NCI-H774 (cell line): ENCODE measurements at places on chromosomes 16 and 17.

DNA sequence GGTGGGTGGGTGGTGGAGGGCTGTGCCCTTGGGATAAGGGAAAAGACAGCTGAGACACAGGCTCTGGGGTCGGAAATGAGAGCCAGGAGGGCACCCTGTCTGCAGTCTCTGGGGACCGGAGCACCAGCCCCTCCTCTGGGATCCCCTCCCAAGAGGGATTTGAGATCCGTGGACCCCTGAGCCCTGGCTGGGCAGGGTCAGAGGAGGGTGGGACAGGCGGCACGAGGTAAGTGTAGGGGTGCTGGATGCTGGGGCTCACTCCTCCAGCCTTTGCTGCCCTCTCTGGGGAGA, 425 bp downstream of the SGSH start:
- no peak for DNase-seq

DNA sequence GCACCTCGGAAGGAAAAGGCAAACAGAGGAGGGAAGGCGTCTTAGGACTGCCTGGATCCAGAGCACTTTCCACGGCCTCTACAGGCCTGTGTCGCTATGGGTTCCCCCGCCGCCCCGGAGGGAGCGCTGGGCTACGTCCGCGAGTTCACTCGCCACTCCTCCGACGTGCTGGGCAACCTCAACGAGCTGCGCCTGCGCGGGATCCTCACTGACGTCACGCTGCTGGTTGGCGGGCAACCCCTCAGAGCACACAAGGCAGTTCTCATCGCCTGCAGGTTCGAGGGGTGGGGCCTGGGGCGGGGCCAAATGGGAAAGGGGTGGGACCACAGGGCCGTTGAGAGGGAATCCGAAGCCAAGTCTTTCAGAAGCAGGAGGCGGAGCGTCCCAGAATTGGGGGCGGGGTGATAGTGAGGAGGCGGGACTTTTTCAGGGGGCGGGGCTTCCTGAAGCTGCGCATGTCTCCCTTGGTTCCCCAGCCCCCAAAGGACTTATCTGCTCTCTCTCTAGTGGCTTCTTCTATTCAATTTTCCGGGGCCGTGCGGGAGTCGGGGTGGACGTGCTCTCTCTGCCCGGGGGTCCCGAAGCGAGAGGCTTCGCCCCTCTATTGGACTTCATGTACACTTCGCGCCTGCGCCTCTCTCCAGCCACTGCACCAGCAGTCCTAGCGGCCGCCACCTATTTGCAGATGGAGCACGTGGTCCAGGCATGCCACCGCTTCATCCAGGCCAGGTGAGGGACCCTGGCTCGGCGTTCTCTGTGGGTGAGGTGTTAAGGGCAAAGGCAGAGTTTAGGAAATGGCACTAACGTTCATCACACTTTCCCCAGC, 939 bp downstream of the BCL6B start:
- peak; percentile 78 for DNase-seq

DNA sequence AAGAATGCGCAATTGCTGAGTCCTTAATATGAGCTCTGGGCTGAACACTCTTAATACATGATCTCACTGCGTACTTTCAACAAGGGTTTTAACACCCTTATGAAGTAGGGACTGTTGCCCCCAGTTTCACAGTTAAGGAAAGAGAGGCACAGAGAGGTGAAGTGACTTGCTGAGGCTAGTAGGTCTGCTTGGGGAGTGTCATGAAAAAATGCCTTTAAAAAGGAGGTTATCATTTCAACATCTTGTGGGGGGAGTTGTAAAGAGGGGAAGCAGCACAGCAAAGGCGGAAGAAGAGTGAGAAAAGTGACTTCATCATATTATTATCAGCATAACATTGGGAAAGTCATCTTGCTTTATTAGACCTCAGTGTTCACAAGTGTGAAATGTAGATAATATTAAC, 2.1 kb downstream of the CCL4L2 start:
- DNase-seq: no peak

DNA sequence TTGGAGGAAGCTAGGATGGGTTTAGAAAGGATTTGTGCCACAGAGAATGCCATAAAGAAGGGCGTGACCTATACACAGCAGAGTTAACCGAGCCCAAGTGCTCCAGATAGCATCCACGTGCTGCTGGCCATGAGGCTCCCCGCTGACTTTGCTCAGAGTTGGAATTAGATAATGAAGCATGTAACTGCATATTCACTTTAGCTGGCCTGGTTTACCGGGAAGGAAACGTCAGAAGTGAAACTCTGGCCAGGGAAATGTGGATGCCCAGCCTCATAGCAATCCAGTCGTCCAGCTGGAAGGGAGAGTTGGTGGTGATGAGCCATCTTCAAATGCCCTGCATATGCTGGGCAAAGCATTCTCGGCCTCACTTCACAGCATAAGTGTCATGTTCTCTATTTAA, 6.1 kb downstream of the KRT35 start:
- no peak for DNase-seq

DNA sequence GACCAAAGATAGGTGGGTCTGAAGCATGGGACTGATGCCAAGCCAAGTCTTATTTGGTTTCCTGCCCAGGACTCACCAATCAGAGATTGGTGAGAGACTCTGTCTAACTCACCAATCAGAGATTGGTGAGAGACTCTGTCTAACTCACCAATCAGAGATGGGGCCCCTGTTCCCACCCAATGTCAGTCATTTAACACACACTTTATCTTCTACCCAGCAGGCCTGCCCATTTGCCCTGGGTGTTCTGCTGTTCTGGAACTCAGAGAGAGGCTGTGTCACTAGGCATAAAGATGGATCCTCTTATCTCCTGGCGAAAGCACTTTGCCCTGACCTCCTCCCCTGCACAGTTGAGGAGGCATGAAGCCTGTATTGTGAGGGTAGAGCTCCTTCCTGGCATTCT, 5.4 kb upstream of the RHOT1 start:
- DNase-seq: no peak

DNA sequence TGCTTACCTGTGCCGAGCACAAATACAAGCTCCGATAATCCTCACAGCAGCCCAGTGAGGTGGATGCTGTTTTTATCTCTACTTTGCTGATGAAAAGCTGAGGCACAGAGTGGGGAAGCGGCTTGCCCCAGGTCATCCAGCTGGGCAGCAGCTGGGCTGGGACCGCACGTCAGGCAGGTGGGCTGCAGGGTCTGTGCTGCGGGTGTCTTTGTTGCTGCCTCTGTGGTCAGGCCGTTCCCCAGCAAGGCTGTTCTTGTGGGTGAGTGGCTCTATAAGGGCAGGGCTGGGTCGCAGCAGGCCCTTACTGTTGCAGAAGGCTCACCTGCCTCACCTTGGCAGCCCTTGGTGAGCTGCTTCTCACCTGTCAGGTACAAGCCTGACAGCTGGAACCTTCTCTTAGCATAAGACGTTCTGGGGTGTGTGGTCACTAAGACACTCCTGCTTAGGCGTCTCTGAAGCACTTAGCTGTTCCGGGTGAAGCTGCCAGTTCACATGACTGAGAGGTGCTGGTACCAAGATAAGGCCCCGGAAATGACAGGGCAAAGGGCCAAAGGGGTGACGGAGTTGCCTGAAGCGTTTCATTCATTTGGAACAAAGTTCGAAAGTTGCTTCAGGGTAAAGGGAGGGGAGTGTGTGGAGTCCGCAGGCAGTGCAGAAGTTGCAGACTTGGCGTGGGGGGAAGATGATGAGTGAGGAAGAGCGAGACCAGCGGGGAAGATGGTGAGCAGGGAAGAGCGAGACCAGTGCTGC, 17.4 kb downstream of the IRF8 start:
- DNase-seq: no peak

DNA sequence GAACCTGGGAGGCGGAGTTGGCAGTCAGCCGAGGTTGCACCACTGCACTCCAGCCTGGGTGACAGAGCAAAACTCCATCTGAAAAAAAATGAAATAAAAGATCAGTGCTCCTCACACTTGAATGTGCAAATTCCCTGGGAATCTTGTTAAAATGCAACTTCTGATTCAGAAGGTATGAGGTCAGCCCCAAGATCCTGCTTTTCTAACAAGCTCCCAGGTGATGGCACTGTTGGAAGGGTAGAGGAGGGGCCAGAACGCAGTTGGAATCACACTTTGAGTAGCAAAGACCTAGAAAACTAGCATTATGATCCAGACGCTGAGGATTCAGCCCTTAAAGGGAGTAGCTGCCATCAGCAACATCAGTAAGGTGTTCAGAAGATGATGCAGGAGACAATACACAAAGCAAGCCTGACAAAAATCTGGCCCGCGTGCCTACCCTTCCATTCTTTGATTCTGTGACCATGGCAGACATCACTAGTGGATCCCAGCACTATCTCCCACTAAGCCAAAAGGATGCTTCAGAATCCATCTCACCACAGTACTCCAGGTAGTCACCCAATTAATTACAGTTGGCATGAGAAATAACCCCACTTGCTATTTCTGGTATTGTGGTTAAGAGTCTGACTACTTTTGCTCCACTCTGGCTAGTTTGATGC, 33.1 kb upstream of the MEIOC start:
- no peak for DNase-seq

DNA sequence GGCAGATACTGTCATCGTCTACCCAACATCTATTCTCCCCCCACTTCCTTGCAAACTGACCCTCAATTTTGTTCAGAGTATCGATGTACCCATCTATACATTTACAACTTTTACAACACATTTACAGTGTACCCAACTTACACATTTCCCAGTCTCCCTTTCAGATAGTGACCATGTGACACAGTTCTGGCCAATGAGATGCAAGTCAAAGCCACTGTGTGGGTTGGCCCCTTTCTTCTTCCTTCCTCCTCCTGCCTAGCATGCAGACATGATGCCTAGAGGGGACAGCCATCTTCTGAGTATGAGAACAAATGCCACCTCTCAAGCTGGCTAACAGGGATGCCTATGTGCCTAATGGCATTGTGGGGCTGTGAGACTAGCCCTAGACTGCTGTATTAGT, 11.3 kb upstream of the NFAT5 start:
- DNase-seq: no peak

DNA sequence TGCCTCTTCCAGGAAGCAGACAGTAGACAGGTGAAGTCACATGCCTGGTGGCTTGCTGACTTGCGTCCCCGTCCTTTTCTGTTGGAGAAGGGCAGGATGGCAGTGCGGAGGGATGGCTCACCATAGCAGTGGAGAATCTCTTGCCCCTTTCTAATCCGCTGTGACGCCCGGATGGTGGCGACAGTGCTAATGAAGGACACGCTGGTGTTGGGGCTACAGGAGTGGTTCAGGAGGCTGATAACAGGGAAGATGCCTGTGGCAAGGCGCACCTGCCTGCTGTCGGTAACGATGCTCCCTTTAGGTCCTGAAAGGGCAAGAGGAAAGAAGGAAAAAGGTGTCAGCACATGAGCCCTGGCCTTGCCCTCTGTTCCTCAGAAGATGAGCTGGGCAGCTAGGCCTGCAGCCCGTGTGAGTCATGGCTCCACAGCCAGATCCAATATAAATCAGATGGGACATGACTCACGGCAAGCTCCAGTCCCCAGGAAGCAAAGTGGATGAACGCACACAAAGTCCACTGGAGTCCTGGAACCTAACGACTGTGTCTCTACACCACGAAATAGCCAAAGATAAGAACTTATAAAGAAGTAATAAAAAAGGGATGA, 25.5 kb downstream of the SERPINF1 start:
- no peak for DNase-seq

GRCh38 chr17:81967533-81968395, 6.8 kb upstream of the NOTUM start:
- DNase-seq: peak; percentile 72

DNA sequence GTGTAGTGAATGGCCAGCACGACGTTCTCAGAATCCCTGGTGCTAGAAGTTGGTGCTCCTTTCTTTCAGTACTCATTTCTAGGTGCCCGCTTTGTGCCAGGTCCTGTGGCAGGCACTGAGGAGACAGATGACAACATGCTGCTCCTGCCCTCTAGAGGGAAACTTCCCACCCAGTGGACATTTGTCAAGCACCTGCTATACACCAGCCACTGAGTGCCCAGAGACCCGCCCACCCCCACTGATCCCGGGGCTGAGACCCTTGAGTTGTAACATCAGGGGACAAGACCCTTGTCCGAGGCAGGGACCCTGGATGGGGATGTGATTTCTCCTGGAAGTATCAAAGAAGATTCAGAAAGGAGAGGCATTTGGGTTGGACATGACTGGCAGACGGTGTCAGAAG, 25.1 kb downstream of the UNC13D start:
- DNase-seq: no peak

- DNase-seq: no peak
Measured at GRCh38 chr16:72798264-72798663, 249.7 kb downstream of the ZFHX3 start.

DNA sequence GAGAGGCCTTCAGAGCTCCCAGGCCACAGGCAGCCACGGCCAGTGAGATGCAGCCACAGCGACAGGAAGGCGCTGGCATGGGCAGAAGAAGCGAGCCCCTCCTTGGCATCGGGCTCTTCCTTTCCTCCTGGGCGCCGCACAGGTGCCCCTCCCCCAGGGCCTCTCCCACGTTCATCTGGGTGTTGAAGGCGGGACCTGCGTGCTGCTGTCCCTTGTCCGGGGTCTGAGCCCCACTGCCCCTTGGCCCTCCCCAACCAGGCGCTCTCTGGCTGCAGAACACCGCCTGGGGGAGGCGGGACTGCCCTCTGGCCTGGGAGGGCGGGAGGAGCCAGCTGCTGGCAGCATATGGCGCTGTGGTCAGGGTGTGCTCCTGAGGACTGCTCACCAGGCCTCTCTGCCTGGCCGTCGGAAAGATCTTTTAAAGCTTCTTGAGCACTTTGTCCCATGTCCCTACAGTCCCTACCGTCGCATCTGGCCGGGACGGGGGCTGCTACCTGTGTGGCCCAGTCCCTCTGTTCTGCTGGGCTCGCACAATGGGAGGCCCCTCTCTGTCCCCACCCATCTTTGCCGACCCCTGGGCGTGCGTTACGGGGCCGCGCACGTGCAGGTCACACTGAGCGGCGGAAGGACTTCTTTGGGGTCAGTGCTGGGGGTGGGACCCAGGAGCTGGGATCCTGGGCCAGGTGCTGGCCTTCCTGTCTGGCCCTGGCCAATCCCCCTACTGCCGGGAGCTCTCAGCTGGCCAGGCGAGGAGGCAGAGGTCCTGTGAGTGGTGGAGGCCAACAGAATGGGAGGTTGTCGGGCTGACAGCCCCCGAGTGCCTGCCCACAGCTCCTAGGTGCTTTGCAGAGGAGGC, 1.7 kb downstream of the SLC25A10 start:
- no peak for DNase-seq

GRCh38 chr17:70021726-70022125, 53.3 kb upstream of the KCNJ16 start:
- DNase-seq: no peak
